ENCODE measurements at places on chromosomes 2 and 18.

- no peak for DNase-seq
Observed at GRCh38 chr2:15315411-15315810, 245.7 kb downstream of the NBAS start.

DNA sequence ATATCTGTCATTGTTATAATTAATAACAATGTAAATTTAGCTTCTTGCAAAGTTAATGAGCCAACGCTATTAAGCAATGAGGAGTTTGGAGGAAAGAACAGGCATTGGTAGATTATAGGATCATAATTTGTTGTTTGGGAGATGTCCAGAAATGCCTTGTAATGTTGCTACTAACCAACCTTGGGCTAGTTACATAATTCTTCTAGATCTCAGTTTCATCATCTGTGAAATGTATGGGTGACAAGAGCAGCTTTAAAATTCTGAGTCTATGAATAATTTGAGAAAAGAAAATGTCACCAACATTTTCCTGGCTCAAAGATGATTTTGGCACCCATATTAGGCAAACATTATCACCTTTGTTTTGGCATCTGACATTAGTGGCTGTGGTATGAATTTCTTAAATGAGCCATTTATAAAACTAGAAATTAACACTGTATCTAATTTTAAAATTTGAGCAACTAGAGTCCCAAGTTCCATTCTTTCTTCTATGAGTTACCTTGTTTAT, 2.9 kb downstream of the TMEM178A start:
- no peak for DNase-seq

DNA sequence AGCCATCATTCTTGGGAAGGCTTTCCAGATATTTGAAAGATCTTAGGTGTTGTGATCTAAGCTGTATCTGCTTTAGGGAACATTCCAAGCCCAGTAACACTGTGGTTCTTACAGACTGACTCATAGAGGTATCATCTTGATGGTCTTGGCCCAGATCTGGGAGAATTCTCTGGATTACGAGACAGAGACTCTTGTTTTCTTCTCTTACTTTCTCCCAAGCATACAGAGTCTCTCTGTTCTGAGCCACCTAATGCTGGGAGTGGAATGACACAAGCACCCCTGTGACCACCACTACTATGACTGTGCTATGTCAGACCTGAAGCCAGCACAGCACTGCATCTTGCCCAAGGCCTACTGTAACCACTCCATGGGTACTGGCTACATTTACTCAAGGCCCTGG, 81.0 kb upstream of the EPAS1 start:
- DNase-seq = no peak

DNA sequence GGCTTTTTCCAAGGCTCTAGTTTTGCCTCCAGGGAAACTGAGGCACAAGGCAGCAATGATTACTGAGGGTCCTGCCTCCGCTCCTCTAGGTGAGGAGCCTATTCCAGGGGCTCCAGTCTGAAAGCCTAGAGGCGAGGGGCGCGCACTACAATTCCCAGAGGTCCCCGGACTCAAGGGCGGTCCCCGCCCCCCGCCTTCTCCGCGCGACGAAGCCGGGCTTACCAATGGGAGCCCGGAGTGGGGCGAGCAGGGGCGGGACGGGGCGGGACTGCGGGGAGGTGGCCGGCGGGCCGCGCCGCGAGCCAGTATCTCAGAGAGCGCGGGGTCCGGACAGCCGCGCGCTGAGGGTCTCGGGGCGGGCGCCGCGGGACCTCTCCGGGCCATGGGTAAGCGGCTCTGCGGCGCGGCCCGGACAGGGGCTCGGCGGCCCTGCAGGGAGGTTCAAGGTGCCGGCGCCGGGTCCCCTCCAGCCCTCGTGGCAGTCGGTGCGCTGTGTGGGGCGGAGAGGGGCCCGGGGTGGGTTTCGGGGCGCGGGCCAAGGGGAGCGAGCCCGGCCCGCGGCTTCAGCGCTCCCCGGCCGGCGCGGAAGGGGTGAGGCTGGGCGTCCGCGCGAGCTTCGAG, at the start of gene ARID5A:
ARID5A (plus strand) TSS at position 308 of the 621 bp plus-strand sequence; CDS start at position 383, 75 bp downstream.
- DNase-seq = peak; percentile 83

Measured in liver (tissue), 10 donors.